ENCODE measurements at places on chromosomes 5 and 9.

GRCh38 chr5:33657804-33658440 lies 217.2 kb downstream of the TARS1 start:
- no peak for DNase-seq

- DNase-seq = peak; percentile 58
Observed at GRCh38 chr9:130172161-130172857, at the start of gene NCS1. Gene NCS1, plus strand, starts transcription at chr9:130172404. Its CDS starts 260 bp downstream, at chr9:130172664.

DNA sequence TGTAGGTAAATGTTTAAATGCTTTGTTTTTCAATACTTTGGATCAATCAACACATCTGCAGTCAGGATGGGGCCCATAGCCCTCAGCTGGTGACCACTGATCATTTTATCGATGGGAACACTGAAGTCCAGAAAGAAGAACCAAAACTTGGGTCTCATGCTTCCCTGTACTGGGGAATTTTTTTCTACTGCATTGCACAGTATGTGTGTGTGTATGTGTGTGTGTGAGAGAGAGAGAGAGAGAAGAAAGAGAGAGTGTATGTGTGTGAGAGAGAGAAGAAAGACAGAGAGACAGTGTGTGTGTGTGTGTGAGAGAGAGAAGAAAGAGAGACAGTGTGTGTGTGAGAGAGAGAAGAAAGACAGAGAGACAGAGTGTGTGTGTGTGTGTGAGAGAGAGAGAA lies 202.9 kb upstream of the MSX2 start:
- DNase-seq = no peak

DNA sequence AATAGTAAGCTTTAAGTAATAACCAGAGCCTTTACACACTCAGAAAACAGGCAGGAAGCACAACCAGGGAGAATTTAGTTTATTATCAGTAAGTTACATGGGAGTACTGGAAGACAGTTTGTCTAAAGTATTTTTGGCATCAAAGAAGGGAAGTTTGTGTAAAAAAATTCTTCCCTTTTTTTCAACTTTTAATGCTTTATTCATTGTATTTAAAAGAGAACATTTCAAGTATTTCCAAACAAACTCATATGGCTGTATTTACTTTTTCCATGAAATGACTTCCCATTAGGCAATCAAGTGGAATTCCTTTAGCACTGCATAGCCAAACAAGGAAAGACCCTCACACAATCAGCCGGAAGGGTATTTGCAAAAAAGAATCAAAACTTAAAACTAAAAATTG lies 26.7 kb downstream of the RNF145 start:
- no peak for DNase-seq

- DNase-seq = no peak
Observed at GRCh38 chr5:97891971-97892370, 708.9 kb upstream of the RIOK2 start.

DNA sequence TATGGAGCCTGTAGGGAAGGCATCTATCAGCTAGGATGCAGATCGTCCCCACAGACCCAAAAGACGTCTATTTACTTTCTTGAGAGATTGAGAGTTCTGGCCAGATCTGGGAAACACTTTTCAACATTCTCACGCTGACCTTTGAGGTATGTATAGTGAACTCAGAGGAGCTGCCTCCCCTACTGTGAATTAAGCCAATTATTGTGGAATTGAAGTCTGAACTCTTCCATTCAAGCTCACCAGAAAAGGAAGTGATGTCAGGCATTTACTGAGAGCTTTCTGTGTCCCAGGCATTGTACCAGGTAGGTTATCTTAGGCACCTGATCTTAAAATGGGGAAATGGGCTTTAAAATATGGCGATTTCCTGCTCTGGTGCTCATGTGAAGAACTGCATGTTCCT lies 136.5 kb downstream of the SV2C start:
- DNase-seq = no peak

Data from activated T-cell treated with anti-CD3 and anti-CD28 coated beads, Interleukin-2, amount 50 U/mL, for 72 hours (primary cell).